ENCODE measurements at places on chromosomes 2 and 18. TPM values are rescaled to one million over a fixed set of nuclear protein-coding genes. Genes with fewer than 3 reads are reported as not detected.

MALL gene
- 2.7 TPM for total RNA-seq

ALPP gene
- not detected for total RNA-seq

TNS1 gene
- 1.9 TPM for total RNA-seq

GALNT5 gene
- total RNA-seq, result not detected

GRCh38 chr18:36676629-36677028, 152.2 kb downstream of the TPGS2 start:
- no peaks in the 10 kb centered on the region for H3K27me3 ChIP-seq
- DNase-seq, result no peak
- no peaks in the 10 kb centered on the region for H3K4me1 ChIP-seq
- no peaks in the 10 kb centered on the region for H3K36me3 ChIP-seq

DNA sequence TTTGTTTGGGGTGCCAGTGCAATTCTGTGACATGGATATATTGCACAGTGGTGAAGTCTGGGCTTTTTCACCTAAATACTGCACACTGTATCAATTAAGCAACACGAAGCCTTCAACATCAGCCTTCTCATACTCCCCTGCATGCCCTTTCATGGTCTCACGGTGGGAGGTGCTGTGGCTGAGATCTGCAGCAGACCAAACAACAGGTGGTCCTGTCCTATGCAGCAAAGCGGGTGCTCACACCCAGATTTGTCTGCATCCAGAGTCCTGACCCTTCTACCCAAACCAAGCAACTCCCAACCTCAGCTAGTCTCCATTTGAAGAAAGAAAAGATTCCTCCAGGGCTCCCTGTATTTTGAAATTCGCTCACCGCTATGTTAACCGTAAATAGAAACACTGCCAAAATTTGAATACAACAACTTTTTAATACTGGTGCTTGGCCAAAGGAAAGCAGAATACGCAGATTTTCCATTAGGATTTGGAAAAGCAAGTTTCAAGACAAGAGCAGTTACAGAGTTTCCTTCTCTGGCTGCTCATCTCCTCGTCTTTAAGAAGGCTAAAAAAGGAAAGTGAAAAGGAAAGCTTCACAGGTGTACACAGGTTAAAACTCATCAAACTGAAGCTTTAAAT, 34.9 kb downstream of the FAM168B start:
- H3K36me3 ChIP-seq, result peaks cover 90% of the 10 kb centered on the region
- no peaks in the 10 kb centered on the region for H3K4me1 ChIP-seq
- no peak for DNase-seq
- H3K27ac ChIP-seq, result no peak overlapping the region
- H3K4me3 ChIP-seq, result no peak overlapping the region

- H3K4me1 ChIP-seq, result no peaks in the 10 kb centered on the region
- H3K36me3 ChIP-seq, result no peaks in the 10 kb centered on the region
- H3K27ac ChIP-seq, result no peak overlapping the region
- H3K27me3 ChIP-seq, result no peaks in the 10 kb centered on the region
These were observed 247.6 kb downstream of the DLGAP1 start for GRCh38 chr18:4207383-4207985.

GRCh38 chr2:157076526-157077161, 180.9 kb upstream of the GALNT5 start:
- H3K4me1 ChIP-seq, result no peaks in the 10 kb centered on the region
- DNase-seq, result no peak
- no peak overlapping the region for H3K27ac ChIP-seq
- no peaks in the 10 kb centered on the region for H3K36me3 ChIP-seq

DNA sequence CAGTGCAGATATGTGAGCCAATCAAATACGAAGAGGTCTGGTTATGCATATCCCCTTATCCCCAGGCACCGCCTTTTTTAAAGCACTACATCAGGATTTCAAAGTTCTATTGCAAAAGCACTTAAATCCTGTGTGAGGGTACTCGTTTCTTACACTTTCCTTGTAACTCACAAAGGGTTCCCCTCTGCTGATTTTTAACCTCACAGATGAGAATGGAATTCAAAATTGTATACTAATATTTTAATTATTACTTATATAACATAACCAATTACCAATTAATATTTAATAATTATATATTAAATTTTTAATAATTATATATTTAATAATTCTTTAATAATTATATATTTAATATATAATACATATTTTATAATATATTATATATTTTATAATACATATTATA, 126.2 kb upstream of the MAPRE2 start:
- H3K27me3 ChIP-seq, result no peaks in the 10 kb centered on the region
- H3K36me3 ChIP-seq, result no peaks in the 10 kb centered on the region

DNA sequence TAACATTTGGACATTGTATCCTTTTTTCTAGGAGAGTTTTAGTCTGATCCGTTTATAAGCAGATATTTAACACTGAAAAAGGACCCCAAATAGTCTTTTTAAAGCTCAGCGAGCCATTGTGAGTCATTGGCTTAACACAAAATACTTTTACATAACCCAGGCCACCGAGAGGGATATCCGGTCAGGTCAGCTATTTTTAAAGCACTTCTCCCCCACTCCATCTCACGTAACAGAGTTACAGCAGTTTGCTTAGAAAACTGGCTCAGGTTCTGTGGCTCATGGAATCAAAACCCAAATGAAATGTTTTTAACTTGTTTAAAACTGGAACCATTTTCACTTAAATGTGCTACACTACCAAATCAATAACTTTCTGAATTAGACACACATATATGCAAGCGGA, 23.9 kb downstream of the COL4A3 start:
- no peaks in the 10 kb centered on the region for H3K4me1 ChIP-seq
- no peak for DNase-seq
- H3K36me3 ChIP-seq, result no peaks in the 10 kb centered on the region
- H3K27ac ChIP-seq, result no peak overlapping the region
- H3K4me3 ChIP-seq, result no peak overlapping the region
- no peaks in the 10 kb centered on the region for H3K27me3 ChIP-seq

- no peak overlapping the region for H3K4me3 ChIP-seq
- no peaks in the 10 kb centered on the region for H3K36me3 ChIP-seq
- H3K27me3 ChIP-seq, result no peaks in the 10 kb centered on the region
- no peak overlapping the region for H3K27ac ChIP-seq
- DNase-seq, result no peak
- no peaks in the 10 kb centered on the region for H3K4me1 ChIP-seq
These were observed 4.0 kb upstream of the SLC35F5 start for GRCh38 chr2:113760400-113760799.

GRCh38 chr2:107197594-107198294, 311.8 kb upstream of the ST6GAL2 start:
- no peak for DNase-seq
- H3K27ac ChIP-seq, result peak overlapping the region; percentile 34
- no peaks in the 10 kb centered on the region for H3K4me1 ChIP-seq
- no peaks in the 10 kb centered on the region for H3K27me3 ChIP-seq
- H3K36me3 ChIP-seq, result no peaks in the 10 kb centered on the region
